Stimulated activated CD8-positive, alpha-beta memory T cell treated with anti-CD3 and anti-CD28 coated beads, Interleukin-7, amount 100 ng/mL, for 1 hour (primary cell): ENCODE measurements at places on chromosomes 1 and 21.

GRCh38 chr1:9605946-9606455 lies 17.3 kb downstream of the TMEM201 start:
- no peak for DNase-seq

DNA sequence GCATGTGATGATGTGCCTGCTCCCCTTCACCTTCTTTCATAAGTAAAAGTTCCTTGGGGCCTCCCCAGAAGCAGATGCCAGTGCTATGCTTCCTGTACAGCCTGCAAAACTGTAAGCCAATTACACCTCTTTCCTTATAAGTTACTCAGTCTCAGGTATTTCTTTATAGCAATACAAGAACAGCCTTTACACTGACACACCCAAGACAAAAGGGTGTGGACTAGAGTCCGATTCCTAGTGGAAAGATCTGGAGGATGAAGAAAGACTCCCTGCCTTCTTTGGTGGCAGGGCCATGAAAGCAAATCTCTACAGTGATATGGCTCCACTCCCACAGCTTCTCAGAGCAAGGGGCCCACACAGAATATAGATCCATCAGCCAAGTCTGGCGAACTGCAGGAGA lies 209.7 kb upstream of the ST6GALNAC5 start:
- no peak for DNase-seq

- no peak for DNase-seq
These were observed 482 bp downstream of the TM2D1 start for GRCh38 chr1:61724506-61724812.

GRCh38 chr1:153798468-153798780 lies 23.2 kb downstream of the SLC27A3 start:
- DNase-seq: no peak

GRCh38 chr1:205001162-205001561 lies 41.9 kb upstream of the CNTN2 start:
- no peak for DNase-seq

GRCh38 chr1:71737768-71738167 lies 544.6 kb downstream of the NEGR1 start:
- DNase-seq: no peak

DNA sequence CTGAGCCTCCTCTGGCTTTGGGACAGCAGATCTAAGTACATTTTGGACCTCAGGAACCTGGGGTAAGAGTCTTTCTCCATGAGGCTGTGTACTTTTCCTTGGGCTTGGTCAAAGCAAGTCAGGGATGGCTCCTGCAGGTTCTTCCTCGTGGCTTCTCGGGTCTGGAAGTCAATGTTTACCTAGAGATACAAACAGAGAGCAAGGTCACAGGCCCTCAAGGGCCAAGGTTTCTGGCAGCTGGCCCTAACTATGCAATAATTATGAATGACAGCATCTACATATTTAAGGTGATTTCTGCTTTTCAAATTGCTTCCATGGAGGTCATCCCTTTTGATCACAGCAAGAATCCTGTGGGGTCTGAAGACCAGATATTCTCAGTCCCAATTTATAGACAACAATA lies 37.6 kb downstream of the RGS8 start:
- no peak for DNase-seq

DNA sequence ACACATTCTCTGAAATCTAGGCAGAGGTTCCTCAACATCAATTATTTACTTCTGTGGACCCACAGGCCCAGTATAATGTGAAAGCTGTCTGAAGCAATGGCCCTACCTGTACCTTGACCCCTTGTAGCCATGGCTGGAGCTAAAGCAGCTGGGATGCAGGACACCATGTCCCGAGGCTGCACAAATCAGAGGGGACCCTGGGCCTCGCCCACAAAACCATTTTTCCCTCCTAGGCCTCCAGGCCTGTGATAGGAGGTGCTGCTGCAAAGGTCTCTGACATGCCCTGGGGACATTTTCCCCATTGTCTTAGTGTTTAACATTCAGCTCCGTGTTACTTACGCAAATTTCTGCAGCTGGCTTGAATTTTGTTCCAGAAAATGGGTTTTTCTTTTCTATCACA lies 110.5 kb downstream of the BRINP3 start:
- no peak for DNase-seq

GRCh38 chr1:29671446-29672356 lies 435.4 kb downstream of the PTPRU start:
- DNase-seq: no peak
